ENCODE measurements at places on chromosomes 12 and 14.
A peak's percentile ranks its signal among the peaks of the same experiment; 100 is the strongest.

- no peak for DNase-seq
Measured at GRCh38 chr14:65057695-65058094, 44.6 kb downstream of the MAX start.

DNA sequence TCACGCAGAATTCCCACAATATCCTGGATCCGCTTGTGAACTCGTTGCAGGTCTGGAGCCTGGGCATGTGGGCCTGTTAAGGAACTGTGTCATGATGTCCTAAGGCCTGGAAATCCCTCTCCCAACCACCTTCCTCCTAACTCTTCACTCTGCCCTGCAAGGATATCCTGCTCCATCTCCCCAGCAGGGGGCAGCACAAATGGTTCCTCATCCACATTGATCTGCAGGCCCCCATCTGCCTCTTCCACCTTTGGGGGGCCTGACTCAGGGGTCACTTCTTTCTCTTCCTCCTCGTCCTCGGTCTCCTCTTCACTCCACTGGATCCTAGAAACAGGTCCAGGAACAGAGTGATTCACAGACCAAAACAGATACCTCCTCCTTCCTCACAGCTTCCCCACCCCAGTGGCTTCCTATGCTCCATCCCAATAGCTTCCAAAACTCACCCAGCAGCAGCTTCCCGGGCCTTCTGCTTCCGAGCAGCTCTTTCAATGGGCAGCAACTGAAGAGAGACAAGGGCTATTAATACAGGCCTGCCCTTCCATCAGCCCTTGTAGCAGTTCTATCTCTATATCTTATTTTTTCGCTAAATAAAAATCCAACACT, 4.5 kb downstream of the NOP2 start:
- DNase-seq, result peak; percentile 72

DNA sequence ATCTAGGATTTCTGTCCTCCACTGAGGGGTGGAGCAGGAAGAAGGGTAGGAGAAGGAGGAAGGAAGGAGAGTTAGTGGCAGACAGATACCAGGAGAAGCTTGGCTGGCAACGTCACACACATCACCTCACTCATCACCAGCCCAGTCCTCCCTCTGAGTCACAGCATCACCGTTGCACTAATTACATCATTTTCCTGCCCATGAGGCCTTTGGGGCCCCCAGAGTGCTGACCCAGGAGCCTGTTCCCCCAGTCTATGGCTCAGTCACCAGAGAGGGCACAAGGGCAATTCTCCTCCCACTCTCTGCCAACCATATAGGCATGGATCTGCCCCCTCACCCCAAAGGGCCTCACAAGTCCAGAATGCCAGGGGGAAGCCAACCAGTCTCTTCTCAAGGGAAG, 4.6 kb downstream of the RND1 start:
- DNase-seq, result no peak

DNA sequence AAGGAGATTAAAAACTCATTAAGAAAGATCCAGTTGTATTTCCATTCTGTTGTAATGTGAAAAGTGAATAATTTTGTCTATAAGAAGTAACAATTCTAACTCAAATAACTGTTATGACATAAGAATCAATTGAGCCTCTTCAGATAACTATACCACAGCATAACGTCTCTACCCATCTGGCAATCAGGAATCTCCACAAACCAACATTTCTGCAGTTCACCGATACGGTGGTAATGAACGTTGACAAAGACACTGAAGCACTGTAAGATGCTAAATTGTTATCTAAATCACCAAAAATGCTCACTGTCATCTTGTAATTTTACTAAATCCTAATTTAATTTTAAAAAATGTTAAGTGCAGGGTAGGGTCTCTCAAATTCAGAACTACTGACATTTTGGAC, 130.9 kb upstream of the USP15 start:
- no peak for DNase-seq

All from neural crest cell (in vitro differentiated cells).